ENCODE measurements at places on chromosomes 6 and 20. TPM values are rescaled to one million over a fixed set of nuclear protein-coding genes. Genes with fewer than 3 reads are reported as not detected.

- DNase-seq, result no peak
Measured at GRCh38 chr20:49810491-49811190, 2.0 kb upstream of the SLC9A8 start.

GRCh38 chr20:13205425-13205824 is 15.6 kb upstream of the ISM1 start:
- DNase-seq, result no peak

DNA sequence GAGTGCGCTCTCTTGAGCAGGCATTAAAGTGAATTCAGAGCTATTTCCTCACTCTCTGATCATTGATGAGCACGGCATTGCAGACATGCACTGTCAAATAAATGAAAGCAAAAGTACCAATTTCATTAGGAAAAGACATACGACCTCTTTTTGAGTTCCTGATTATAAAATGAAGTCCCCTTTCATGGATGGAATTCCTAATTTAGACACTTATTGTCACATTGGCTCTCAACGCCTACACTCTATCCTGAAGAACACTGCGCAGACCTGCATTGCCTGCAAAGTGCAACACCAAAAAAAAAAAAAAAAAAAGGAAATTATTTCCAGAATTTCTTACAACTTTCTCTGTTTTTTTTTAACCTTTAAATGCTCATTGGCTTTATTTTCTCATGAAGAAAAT is 1.6 kb downstream of the ADGRB3 start:
- DNase-seq, result no peak

DNA sequence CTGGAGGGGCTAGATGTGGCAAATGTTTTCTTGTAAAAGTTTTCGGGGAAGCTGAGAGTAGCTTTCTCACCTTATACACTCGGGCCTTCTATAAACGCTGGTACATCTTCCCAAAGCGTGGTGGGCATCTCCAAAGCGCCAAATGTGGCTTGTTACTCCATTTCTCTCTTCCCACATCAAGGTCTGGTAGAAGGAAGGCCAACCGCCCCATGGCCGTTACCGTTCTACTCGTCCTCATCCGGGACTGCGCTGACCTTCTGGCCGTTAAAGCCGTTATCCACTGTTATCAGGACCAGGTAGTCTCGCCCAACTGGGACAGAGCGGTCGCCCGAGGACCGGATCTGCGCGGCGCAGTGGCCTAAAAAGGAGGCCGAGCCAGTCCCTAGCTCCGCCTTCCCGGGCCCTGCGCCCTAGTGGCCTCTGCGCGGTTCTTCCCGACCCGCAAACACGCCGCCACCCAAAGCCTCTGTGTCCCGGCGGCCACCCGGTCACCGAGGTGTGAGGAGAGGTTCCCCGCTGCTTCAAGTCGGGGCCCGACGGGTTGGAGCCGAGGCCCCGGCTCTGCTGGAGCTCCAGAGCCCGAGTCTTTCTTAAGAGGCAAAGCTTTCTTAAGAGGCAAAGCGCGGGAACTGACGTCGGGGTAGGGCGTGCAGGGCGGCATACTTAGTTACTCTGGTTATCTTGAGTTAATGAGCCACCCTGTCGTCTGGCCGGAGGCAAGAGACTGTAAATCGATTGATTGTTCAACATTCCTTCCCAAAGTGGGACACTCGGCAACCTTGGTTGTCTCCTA is 90.5 kb downstream of the GPX5 start:
- DNase-seq, result no peak

The CCDC170 gene
- polyA plus RNA-seq, result not detected

The KHDC1L gene
- not detected for polyA plus RNA-seq

The BANF2 gene
- not detected for polyA plus RNA-seq
